ENCODE measurements at places on chromosomes 4 and X. TPM values are rescaled to one million over a fixed set of nuclear protein-coding genes. Genes with fewer than 3 reads are reported as not detected.

DNA sequence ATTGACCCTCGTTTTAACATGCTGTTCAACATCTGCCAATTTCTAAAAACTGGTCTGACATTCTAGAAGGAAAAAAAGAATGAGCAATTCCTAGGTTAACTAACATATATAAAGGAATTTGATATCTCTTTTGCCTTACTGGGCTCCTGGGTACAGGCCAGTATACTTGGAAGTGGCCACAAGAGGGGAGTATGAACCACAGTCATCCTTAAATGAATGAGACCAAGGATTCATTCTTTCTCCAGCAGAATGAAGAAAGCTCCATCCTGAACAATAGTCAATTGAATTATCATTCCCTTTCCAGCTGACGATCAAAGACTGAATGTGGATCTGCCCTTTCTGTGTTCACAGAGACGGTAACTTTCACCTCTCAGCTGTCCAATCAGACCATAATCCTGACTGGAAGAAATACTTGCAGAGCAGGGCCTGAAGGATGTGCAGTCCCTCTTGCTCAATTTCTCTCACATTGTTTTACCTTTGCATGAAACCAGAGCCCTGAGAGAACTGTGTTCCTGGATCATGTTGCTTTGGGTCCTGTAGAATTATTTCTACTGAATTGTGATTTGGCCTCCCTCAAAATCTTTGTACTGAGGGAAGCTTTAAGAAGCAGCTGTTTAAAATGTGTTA lies 14.8 kb upstream of the SPARCL1 start:
- H3K4me3 ChIP-seq: no peak overlapping the region
- no peak for DNase-seq
- H3K4me1 ChIP-seq: peaks cover 8% of the 10 kb centered on the region
- H3K36me3 ChIP-seq: no peaks in the 10 kb centered on the region
- no peaks in the 10 kb centered on the region for H3K27me3 ChIP-seq
- H3K27ac ChIP-seq: no peak overlapping the region

- no peaks in the 10 kb centered on the region for H3K4me1 ChIP-seq
- no peaks in the 10 kb centered on the region for H3K36me3 ChIP-seq
- no peak overlapping the region for H3K27ac ChIP-seq
- no peak for DNase-seq
- H3K27me3 ChIP-seq: no peaks in the 10 kb centered on the region
Observed at GRCh38 chrX:122363112-122363795, 820.8 kb upstream of the GRIA3 start.

- H3K36me3 ChIP-seq: peaks cover 20% of the 10 kb centered on the region
- DNase-seq: no peak
- H3K4me3 ChIP-seq: no peak overlapping the region
- no peaks in the 10 kb centered on the region for H3K4me1 ChIP-seq
Observed at GRCh38 chr4:128009428-128009827, 44.2 kb downstream of the ABHD18 start.

GRCh38 chr4:25402521-25402920 lies 25.5 kb downstream of the ANAPC4 start:
- no peak overlapping the region for H3K27ac ChIP-seq
- no peak for DNase-seq
- H3K27me3 ChIP-seq: no peaks in the 10 kb centered on the region
- no peaks in the 10 kb centered on the region for H3K4me1 ChIP-seq
- no peaks in the 10 kb centered on the region for H3K36me3 ChIP-seq
- no peak overlapping the region for H3K4me3 ChIP-seq

- H3K4me1 ChIP-seq: no peaks in the 10 kb centered on the region
- H3K36me3 ChIP-seq: no peaks in the 10 kb centered on the region
- H3K27me3 ChIP-seq: no peaks in the 10 kb centered on the region
- DNase-seq: no peak
- H3K27ac ChIP-seq: no peak overlapping the region
Observed at GRCh38 chr4:26124753-26125321, 196.0 kb upstream of the RBPJ start.

DNA sequence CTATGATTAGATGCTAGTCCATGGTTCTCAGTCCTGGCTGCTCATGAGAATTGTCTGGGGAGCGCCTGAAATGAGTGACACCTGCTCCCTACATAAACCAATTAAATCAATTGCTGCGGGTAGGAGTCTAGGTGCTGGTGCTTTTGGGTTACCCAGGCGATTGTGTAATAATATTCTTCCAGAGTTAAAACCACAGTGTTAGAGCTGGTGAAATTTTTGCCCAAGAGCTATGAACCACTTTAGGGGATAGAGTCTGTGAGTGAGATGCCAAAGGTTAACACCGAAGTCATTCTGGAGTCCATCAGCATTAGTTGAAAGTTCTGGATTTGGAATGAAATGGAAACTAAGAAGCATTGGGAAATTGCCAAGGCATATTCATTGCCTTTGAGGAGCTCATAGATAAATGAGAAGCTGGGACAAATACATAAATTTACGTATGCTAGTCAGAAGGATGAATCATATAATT lies 15.3 kb downstream of the PDK3 start:
- no peaks in the 10 kb centered on the region for H3K27me3 ChIP-seq
- no peaks in the 10 kb centered on the region for H3K36me3 ChIP-seq

Gene CDX4
- not detected for total RNA-seq

Gene CC2D2A
- 2.9 TPM for total RNA-seq

Gene STBD1
- 52.2 TPM for total RNA-seq

Gene IL21
- not detected for total RNA-seq

Gene LRP2BP
- total RNA-seq: 2.0 TPM

Gene LONRF3
- total RNA-seq: 15.7 TPM
